ENCODE measurements at places on chromosomes 2 and 18.

- no peak for DNase-seq
Observed at GRCh38 chr2:170341684-170342623, 164.0 kb downstream of the MYO3B start.

DNA sequence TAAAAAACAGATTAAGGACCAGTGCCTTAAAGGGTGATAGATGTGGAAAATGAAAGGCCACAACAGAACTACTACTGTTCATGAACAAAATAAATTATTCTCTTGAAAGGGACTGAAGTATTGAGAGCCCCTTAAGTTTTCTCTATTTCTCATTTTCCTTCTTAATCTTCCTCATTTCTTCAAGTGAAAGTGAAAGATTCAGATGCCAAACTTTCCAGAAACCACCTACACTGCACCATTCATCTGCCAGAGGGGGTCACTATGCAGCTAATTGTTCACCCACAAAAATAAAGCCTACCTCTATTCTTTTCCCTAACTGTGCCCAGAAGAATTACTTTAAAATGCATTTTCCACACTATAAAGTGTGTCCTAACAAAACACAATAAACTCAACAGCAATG is 140.1 kb downstream of the NR4A2 start:
- DNase-seq, result no peak

DNA sequence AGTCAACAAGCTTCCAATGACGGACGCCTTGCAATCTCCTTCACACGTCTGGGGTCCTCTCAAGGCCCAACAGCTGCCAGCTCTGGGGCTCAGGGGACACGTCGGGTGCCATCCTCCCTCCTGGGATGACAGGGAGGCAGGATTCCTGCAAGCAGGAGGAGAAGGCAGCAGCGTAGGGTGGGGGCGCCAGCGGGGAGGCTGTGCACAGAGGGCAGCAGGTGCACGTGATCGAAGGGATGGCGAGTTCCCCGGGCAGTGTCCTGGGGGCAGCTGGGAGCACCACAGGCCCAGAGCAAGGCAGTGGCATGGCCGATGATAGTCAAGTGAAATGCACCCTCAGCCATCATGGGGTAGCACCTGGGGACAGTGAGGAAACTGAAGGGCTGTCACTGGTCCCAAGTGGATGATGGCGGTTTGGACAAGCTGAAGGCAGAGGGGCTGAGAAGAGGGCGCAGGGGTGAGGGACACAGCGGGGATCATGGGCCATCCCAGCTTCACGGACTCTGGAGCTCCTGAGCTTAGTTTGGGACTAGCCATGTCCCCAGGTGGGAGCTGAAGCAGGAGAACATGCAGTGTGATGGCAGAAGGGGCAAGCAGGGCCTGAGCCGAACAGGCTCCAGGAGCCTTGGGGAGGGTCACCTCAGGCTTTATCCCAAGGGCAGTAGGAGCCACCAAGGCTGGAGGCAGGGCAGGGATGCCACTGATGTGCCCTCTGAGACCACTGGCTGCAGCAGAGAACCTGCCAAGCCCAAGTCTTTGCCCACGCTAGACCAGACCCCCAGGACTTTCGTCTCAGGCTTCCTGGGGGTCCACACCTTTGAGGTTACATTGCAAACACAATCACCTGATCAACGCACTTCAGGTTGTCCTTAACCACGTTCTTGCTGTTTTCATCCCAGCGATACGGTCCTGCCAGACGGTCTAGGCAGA is 16.3 kb upstream of the SNED1 start:
- no peak for DNase-seq

DNA sequence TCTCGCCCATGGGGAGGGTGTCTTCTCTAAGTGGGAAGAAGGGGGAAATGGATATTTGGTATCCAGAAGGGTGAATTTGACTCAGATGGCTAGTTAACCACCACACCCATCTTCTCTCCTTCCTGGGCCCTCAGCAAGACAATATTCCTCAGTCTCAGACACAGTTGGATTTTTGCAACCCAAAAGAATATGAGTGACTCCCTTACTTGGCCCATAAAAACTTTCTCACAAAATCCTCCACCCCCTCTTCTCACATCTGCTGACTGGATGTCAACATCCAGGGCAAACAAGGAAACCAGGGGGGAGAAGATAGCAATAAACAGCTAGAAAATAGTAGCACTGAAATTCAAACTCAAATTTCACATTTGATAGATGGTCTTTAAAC is 35.3 kb upstream of the GCC2 start:
- DNase-seq, result no peak

GRCh38 chr2:13006829-13007717 is 290.3 kb downstream of the TRIB2 start:
- peak; percentile 73 for DNase-seq

GRCh38 chr2:204923957-204924356 is 378.7 kb downstream of the PARD3B start:
- DNase-seq, result no peak

DNA sequence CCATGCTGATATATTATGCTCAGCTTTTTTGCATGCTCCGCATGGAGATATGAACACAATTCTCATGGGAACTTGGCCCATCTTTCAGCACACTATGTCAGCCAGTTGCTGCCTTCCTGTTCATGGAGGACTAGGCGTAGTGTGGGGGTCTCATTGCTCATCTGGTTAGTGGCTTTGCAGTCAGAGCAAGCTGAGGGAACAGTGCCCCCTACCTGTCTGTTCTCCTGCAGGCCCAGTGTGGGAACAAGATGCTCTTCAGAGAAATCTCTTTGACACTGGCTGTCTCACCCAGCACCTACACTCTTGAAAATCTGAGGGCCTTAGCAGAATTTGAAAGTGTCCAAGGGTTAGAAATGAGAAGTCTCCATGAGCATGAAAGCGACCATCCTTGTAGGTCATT is 47.1 kb downstream of the SPTBN1 start:
- no peak for DNase-seq

- DNase-seq, result no peak
Observed at GRCh38 chr2:52539026-52539970, 1228.3 kb upstream of the CHAC2 start.

DNA sequence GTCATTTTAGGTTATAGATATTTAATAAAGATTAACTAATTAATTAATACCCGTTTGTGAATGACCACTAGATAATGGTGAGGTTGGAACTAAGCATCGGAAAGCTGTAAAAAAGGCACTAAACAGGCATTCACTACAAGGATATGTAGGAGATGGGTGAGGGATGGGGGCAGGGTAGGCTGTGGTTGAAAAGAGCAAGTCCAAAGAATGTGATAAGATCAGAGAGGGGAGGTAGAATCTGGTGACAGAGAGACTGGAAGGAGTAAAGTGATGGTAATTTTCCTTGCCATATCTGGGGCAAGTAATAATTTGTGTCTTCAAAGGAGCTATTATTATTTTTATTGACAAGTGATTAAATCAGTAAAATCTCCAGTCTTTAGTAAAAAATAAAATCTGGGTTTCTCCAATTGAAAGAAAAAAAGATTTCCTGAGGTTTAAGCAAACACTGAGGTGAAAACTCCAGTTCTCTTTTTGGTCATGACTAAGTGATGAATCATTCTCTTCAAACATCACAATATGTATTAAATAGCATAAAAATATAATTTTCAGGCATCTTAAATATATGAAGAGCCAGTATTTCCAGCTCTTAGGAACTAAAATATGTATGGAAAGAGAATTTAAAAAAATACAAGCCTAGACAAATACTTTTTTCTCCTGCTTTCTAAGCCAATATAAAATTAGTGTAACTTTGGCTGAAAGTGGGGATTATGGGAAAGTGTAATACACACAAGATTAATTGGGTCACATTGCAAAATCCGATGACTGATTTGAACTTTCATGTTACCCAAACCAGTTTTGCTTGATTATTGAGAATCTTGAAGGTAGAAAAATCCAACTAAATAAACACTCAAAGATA is 259.1 kb upstream of the RBMS1 start:
- DNase-seq, result no peak

DNA sequence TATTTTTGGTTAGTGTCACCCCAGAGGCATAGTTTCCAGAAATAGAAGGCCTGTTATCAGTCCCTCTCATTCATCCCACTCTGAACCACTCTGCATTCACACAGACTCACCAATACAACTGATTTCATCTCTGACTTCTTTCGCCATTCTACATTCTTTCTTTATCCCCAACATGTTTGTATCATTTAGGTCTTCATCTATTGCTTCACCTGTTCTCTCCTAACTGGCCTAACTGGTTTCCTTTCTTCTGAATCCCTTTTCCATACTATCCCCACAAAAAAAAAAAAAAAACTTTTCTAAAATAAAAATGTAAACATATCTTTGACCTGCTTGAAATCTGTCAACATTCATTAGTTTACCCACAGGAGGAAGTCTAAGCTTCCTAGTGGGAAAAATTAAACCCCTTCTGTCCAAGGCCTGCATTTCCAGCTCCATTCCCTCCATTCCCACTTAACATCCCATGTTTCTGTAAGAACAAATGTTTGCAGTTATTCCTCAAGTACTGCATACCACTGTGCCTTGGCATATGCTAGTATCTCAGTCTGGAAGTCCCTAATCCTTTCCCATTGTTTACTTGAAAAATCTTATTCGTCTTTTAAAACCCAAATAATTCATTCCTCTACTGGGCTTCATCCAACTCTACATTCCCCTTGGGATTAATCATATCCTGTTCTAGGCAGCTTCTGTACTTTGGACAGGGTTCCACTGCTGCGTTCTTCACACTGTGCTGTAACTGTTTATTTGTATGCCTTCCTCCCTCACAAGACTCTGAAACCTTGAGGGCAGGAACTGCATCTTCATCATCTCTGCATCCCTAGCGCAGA is 68.5 kb downstream of the FIGN start:
- no peak for DNase-seq

DNA sequence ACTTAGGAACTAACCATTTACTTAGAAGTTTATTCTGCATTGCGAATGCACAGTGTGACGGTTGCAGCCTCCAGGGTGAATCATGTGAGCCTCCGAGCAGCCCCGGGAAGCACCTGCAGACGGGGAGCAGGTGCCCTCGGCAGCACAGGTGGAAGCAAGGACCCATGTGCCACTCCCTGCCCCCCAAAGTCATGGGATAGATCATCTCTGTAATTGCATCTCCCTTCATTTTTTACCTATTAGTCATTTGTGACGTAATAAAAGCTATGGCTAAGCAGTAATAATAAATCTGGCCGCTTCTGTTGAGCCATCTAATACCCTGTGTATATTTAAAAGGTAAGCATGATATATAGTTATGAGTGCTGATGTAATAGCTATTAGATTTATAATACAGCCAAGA is 97.2 kb downstream of the PTGR3 start:
- DNase-seq, result no peak

GRCh38 chr2:16130541-16130880 is 190.2 kb downstream of the MYCN start:
- no peak for DNase-seq

DNA sequence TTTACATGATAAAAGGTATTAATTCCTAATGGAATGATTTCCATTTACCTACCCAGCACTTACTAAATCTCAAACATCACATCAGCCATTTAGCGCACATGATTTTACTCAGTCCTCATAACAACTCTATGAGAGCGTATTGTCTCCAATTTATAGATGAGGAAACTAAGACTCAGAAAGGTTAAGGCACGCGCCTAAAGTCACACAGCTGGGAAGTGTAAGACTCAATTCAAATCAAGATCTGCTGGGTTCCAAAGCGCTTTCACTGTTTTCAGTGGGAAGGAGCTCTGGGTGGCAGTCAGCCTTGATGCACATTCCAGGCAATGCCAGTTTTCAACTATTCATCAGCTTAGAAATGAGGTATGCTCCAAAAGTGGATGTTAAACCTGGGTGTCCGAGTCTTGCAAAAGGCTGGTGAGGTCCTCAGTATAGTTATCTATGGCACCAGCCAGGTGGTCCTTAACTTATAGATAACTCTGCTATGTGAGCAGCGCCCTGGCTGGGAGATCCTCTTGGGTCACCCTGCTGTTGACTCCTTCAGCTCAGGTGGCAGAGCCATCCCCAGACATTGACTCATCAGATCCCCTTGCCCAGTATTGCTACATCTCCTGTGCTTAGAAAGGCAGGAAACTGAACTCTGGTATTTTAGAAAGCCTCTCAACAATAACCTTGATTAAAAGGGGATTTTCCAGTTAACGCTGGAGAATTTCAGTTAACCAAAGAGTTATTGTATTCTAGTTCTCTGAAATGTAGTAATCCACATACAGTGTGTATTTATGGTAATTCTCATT is 47.1 kb downstream of the SLC4A1AP start:
- DNase-seq, result no peak

DNA sequence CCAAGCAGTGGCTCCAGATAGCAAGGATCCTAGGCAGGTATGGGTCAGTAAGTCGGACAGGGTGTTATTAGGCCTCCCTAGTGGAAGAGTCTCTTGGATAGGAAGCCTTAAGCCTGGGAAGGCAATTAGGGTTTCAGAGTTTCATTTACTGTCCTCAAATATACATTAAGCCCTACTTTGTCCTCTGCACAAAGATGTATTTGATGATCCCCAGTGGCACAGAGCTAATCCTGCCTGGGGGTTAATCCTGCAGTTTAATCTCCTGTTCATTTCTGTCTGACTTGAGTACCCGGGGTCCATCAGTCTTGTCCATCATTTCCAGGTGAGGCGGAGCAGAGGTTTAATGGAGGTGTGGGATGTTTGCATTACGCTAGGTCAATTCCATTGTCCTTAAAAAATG is 62.0 kb downstream of the MTCL1 start:
- no peak for DNase-seq

- no peak for DNase-seq
Observed at GRCh38 chr2:36859366-36859792, 107.0 kb downstream of the STRN start.

- no peak for DNase-seq
Observed at GRCh38 chr2:9232886-9233285, 26.3 kb downstream of the ASAP2 start.

- DNase-seq, result no peak
Observed at GRCh38 chr2:215705771-215706361, 270.0 kb upstream of the FN1 start.

DNA sequence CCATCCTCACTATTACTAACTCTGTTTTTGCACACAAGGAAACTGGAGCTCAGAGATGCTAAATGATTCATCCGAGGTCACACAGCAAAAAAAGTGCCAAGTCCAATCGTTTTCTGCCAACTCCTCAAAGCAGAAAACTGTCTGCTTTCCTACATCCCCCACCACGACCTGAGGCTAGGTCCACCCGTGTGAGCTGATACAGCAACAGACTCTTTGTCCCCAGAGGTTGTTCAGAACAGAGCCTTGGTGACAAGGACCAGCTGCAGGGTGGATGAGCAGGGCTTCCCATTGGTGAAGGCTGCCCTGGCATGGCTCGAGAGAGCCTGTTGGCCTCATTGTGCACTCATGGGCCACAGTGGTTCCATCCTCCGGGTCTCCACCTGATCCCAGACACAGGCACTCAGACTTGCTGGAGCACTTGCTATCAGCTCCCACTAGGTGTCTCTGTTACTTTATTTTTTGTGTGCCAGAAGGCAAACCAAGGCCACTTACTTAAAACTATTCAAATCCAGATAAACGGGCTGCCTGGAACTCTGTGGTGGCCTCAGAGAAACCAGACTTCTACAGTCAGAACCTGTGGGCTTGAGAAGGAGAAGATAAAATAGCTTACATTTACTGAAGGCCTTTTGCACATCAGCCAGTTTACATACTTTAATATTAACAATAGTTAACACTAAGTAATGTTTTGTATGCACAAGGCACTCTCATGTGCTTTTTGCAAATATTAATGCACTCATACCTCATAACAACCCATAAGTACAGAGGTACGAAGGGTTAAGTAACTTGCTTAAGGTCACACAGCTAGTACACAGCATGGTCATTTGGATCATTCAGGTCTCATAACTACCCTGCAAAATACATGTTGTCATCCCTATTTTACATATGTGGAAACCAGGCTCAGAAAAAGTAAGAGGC is 62.9 kb upstream of the CTIF start:
- peak; percentile 36 for DNase-seq

Measured in CD4-positive, alpha-beta T cell treated with Interleukin-15 for 4 hours (primary cell).